Activated CD4-positive, alpha-beta memory T cell treated with anti-CD3 and anti-CD28 coated beads for 36 hours (primary cell): ENCODE measurements at places on chromosomes 1 and 21. TPM values are rescaled to one million over a fixed set of nuclear protein-coding genes. Genes with fewer than 3 reads are reported as not detected.

DNA sequence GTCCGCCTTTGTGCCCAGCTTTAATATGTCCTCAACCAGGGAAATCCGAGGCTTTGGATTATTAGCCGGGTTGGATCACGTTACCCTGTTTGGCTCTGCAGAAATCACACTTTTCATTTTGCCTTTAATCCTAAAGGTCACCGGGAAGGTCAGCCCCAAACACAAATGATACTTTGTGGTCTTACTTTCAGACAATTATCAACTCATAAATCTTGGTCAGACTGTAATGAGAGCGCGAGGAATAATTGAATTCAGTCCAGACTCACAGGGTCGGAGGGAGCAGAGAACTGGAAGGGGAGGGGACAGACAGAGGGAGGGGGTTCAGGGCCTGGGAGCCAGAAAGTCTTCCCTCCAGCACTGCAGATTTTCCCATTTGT, 91.7 kb upstream of the NFIA start:
- no peak for DNase-seq

The FAM3B gene
- not detected for total RNA-seq

DNA sequence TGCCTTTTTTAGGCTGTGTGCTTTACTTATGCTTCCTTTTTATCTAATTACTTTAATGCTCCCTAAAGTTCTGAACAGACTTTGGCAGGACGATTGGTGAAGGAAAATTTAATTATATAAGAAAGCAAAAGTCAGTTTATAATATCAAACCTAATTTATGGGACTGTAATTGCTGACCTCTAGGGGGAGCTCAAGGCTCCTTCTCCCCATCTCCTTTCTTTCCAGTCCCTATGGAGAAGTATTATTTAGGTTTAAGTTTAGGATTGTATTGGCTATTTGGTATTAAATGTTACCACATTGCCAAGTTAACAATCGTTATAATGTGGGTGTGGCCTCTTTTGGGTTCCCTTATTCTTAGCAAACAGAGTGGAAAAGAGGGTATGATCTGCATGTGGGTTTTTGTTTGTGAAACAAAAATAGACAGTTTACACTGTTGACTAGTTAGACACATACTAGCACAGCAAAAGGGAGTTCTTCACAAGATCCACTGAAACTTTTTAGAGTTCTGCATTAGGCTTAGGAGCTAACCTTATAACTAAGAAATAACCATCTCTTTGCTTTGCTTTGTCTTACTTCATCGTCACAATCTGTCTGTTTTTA, 48.2 kb upstream of the TNFSF4 start:
- no peak for DNase-seq

DNA sequence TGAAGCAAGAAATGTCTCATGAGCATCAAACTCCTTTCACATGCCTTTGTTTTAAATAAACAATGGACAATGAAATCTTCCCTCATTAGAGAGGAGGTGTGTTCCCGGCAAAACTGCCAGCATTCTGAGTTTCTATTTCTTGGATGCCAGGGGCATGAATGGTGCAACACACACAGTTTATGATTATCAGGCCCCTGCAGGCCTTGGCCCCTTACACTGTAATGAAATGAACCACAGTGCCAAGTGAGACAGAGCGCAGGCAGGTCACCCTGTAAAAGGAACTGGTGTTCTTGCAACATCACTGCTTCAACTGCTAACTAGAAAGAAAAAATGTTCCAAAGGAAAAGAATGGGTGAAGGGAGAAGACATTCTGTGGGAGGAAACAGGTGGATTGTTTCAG, 3.8 kb upstream of the PIGC start:
- no peak for DNase-seq

The KLF17 gene
- total RNA-seq: not detected

- no peak for DNase-seq
Measured at GRCh38 chr1:203465146-203465798, 10.3 kb upstream of the PRELP start.

The PGBD2 gene
- 4.3 TPM for total RNA-seq

DNA sequence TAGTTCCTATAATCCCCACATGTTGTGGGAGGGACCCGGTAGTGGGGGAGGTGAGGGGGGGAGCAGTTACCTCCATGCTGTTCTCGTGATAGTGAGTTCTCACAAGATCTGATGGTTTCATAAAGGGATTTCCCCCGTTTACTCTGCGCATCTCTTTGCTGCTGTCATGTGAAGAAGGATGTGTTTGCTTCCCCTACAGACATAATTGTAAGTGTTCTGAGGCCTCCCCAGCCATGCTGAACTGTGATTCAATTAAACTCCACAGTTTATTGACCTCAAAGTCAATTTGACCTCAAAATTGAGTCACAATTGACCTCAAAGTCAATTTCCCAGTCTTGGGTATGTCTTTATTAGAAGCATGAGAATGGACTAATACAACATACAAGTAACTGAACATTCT, 19.7 kb downstream of the DPH5 start:
- DNase-seq: peak; percentile 33

- DNase-seq: no peak
Measured at GRCh38 chr1:84975035-84975434, 21.9 kb downstream of the MCOLN2 start.

GRCh38 chr1:64425521-64425920, 44.4 kb upstream of the CACHD1 start:
- DNase-seq: no peak

The HCN3 gene
- total RNA-seq: 2.4 TPM

DNA sequence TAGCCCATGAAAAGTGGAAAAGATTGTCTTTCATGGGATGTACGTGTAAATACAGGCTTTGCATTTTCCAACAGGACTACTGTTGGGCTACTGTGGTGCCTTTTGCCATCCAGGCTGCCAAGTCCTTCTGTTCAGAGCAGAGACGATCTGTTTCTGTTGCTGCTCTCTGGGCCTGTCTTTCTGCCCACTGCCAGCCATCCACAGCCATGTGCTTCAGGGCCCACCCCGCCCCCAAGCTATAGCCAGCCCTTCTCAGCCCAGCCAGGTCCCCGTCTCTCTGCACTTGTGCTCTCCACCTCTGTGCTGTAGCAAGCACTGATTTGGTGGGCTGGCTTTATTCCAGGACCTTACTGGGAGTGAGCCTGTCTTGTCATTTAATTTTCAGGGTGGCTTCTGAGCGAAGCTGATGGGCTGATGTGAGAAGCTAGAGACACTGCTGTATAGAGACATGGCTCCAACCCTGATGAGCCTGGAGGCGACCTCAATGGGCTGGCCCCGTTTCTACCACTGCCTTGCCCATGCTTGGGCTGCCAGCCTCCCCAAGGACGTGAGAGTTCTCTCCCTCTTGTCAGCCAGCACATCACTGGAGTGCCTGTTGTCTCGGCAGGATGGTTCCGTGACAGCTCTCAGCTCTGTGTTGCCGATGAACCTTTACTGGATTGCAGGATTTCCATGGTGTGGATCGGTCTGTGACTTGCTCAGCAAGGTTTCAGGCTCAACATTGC, 137.8 kb downstream of the PEX14 start:
- no peak for DNase-seq

- DNase-seq: no peak
Measured at GRCh38 chr1:106954661-106955229, 101.7 kb upstream of the PRMT6 start.

The CNTN2 gene
- not detected for total RNA-seq

DNA sequence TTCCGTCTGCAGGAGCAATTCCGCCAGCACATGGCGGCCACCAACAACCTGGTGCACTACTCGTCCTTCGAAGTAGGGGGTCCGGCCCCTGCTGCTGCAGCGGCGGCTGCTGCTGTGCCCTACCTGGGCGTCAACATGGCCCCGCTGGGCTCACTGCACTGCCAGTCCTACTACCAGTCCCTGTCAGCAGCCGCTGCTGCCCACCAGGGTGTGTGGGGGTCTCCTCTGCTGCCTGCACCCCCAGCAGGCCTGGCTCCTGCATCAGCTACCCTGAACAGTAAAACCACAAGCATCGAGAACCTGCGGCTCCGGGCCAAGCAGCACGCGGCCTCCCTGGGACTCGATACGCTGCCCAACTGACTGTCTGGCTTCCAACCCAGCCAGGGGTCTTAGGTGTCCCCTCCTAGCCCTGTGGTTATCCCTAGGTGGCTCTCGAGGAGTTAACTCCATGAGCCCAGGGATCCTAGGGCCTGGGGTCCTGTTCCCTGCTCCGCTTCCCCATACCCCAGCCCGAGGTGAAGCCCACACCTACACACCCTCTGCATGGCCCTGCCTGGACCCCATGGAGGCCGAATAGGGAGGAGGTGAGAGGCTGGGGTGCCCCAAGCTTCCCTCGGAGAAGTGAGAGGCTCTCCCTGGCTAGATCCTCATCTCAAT, 22.6 kb downstream of the DMBX1 start:
- DNase-seq: no peak

DNA sequence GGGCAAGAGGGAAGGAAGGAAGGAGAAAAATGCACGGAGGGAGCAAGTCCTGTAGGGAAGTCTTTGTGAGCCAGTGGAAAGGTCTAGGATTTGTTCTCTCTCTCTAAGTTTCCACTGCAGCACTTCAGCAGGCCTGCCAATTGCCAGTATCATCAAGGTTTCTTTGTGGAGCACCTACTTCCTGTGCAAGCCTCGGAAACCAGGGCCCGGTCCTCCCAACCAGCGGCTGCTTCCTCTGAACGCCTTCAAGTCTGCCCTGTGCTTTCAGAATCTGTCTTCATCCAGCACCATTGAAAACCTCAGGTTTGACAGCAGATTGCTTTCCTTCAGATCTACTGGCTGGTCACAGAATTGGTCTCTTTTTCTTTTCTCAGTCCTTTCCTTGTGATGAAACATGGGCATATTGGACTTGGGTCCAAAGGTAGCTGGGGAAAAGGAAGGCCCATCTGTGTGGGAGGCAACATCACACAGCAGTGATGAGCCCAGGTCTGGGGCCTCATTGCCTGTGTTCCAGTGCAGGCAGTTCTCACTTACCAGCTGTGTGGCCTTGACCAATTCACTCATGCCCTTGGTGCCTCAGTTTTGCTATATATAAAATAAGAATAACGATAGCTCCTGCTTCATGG, 144.5 kb downstream of the SEC16B start:
- no peak for DNase-seq

The AMY1A gene
- total RNA-seq: not detected

DNA sequence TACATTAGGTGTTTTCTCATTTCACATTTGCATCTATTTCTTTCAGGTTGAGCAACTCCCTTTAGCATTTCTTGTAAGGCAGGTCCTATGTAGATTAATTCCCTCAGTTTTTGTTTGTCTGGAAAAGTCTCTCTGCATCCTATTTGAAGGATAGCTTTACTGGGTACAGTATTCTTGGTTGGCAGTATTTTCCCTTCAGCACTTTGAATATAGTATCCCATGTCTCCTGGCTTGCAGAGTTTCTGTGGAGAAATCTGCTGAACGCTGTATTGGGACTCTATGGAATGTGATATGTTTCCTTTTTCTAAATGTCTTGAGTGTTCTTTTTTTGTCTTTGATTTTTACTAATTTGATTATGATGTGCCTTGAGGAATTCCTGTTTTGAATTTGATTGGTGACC, 28.9 kb upstream of the FAM163A start:
- no peak for DNase-seq

DNA sequence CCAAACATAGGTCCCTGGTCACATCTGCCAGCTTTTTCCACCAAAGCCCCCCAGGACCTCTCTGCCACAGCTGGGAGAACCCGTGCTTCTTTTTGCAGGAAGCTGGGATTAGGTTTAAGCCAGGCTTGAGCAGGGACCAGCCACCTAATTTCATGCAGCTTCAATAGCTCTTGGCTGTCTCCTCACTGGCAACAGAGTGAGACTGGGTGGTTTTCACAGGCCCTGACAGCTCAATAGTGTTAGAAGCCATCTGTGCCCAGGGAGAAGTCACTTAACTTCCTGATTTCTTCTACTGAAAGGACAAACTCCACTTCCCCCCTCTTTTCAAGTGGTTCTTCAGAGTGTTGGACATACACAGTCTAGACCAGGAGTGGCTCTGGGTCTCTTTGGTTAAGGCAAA, 20.4 kb upstream of the SRSF4 start:
- no peak for DNase-seq

DNA sequence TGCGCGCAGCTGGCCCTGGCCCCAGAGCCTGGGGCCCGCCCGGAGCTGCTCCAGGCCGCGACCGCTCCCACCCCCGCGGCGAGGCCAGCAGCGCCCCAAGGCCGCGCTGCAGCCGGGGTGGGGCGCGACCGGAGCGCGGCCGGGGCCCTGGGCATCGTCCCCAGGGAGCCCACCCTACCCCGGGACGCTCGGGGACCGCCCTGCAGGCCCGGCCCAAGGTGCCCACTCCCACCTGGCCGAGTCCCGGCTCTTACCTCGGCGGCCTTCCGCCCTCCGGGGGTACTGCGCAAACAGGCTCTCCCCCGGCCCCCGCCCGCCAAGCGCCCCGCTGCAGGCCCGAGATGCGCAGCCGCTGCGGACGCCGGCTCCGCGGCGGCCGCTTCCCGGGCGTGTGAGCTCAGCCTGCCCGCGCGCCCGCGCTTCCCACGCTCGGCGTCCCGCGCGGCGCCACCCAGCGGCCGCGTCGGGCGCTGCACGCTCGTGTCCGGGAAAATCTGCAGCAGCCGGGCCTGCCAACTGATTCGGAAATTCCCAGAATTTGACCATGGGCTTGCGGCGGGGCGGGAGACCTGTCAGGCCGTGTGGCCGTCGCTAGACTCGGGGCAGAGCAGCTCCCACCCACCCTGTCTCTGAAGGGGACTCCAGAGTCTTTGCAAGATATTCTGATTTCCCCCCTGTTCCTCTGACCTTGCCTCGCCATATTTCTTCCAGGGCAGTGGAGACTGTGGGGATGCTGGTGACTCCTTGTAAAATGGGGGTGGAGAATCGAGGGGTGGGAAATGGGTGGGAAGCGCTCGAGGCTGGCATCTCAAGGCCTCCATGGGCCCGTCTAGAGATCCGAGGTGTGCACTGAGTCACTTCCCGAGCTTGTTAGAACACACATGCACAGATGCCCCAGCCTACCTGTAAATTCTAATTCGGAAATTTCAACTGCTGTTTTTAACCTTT, 41.9 kb downstream of the CD34 start:
- peak; percentile 81 for DNase-seq

DNA sequence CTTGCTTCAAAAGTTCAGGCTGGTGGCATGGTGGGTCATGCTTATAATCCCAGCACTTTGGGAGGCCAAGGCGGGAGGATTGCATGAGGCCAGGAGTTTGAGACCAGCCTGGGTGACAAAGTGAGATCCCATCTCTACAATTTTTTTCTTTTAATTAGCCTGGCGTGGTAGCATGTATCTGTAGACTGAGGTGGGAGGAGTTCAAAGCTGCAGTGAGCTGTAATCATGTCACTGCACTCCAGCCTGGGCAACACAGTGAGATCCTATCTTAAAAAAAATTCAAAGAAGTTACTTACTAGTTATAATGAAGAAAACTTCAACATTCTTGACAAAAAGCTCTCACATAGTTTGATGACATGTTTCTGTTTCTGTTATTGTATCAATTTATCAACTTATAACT, 45.2 kb downstream of the SAMSN1 start:
- DNase-seq: no peak

The RGS8 gene
- 0.05 TPM for total RNA-seq
